ENCODE measurements at places on chromosomes 7 and 10.

DNA sequence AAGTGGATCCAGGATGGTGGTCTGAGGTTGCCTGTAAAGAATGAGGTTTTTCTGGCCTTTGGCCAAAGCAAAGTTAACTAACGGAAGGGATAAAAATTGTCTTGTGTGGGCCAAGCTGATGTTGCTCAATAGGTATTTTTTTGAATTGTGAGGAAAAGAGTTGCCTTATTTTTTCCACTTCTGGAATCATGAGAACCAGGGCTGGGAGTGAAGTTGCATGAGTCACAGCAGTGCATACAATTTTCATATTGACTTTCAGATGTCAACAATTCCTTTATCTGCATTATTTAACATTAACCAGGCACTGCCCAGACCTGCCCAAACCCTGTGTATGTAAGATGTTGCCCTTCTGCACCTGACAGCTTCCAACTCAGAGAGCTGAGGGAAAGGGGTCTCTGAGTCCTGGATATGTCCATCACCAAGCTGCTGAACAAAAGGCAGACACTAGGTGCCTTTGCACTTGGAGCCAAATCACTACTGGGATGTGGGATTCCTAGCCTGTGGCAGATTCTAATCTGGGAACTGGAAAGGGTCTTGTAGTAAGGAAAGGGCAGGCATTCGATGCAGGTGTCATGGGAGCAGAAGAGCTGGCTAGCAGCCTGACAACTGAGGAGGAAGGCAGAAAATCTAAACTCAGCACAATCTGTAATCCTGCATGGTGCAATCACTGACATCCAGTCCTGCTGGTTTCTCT is 52.3 kb upstream of the SLC35B4 start:
- no peak for DNase-seq

GRCh38 chr7:5294169-5294987 is 11.6 kb downstream of the SLC29A4 start:
- DNase-seq = no peak

GRCh38 chr7:46713868-46714596 is 793.0 kb upstream of the IGFBP3 start:
- DNase-seq = no peak

- no peak for DNase-seq
These were observed 110.9 kb downstream of the ADCY1 start for GRCh38 chr7:45684910-45685618.

DNA sequence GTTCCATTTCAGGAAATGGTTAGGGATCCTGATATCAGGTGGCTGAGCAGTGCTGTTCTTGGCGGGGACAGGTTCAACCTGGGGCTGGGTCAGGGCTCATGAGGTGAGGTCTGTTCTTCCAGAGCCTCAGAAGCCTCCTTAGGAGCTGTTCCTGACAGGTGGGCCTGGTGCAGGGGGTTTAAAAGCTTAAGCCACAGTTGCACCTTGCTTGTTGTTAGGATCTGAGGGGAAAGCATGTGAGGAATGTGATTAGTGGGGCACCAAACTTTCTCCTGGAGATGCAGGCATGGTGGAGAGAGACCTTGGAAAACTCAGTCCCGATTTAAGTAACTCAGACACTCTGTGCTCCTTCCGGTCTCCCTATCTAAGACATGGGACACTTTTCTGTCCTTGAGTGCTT is 18.7 kb upstream of the CRHR2 start:
- no peak for DNase-seq

GRCh38 chr10:113476673-113477072 is 76.2 kb upstream of the HABP2 start:
- no peak for DNase-seq

DNA sequence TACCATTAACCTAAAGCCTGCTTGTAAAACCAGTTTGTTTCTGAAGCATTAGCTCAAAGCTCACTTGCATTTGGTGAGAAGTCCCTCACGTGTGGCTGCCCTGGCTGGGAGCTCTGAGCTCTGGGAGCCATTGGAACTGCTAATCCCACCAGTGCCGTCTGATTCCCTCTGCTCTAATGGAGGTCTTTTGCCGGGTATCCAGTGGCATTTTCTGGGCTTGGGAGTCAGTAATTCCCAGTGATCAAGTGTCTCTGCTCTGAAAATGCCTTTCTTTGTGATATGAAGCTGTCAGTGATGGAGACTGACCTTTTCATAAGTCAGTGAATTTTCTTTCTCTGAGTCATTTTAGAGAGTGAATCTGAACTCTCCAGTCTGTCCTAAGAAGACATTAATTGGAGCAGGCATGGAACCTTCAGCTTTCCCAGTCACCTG is 36.9 kb upstream of the FAM20C start:
- no peak for DNase-seq

DNA sequence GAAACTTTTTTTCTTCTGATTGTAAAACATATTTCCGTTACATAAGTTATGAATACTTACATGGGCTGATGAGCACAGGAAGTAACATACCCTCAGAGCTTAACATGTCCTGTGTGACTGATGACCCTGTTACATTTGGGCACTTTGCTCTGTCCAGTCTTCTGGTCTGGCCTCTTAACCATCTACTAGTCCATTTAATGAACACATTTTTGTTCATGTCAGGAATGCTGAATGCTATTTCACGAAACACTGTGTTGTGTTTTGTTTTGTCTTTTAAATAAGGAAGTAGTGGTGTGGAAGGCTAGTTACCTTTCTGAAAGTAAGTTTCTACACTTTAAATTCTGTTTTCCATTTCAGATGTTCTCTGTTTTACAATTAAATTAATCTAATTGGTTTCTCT is 77.7 kb downstream of the RBM33 start:
- DNase-seq = no peak

DNA sequence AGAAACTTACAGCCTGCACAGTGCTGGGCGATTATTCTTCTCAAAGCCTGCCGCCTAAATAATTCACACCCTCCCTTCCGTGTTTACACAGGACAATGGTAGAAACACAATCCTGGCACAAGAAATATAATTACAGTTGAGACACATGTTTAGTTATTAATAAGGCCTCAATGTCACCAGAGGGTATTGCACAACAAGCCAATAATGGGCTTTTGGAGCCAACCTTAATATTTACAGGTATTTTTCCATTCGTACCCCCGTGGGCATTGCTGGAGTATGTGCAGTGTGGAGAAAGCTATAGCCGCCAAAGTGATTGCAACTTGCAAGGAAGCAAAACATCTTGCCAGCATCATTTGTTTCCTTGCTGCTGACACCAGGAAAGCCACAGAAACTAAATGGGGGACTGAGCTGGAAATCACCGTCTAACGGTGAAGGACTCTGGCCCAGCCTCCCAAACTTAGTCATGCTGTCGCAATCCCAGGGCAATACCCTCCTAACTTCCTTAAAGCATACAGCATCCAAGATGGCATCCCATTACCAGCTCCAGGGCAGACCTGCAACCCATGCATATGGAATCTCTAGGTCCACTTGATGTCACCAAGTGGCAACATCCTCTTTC is 8.6 kb downstream of the CALN1 start:
- DNase-seq = no peak

- peak; percentile 36 for DNase-seq
These were observed at the start of gene TBXAS1 for GRCh38 chr7:139829025-139829774. TBXAS1 (plus strand) TSS chr7:139829264; CDS start chr7:139829391, 127 bp downstream.

DNA sequence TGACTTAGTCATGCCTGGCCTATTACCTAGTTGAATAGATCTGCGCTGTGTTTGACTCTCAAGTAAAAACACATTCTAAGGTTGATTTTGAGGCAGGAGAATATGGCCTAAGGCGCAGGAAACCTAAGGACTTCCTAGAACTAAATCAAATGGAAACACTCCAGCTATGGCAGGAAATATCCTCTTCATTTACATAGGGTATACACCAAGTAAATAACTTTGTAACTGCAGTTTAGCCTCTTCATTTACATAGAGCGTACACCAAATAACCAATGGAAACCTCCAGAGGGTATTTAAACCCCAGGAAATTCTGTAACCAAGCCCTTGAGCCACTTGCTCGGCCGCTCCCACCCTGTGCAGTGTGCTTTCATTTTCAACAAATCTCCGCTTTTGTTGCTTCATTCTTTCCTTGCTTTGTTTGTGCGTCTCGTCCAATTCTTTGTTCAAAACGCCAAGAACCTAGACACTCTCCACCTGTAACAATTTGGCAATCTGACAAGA is 35.6 kb upstream of the XRCC2 start:
- DNase-seq = no peak

- DNase-seq = no peak
These were observed 3.7 kb upstream of the NANOS1 start for GRCh38 chr10:119025776-119026175.

DNA sequence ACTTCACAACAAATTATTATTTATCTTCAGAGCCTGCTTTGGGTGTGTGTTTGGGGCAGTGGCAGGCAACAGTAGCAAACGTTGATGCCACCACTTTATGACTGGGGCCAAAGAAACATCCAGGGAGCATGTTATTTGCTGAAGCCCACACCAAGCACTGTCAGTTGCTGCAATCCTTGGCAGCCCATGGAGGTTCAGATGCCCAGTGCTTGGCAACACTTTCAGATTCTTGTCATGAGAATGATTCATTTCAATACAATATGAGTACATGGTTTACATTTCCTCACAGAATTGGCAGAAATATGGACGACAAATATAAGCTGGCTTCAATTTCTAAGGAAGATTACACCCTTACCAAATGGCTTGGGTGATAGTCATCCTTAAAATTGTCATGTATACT is 46.5 kb upstream of the GLI3 start:
- DNase-seq = no peak

DNA sequence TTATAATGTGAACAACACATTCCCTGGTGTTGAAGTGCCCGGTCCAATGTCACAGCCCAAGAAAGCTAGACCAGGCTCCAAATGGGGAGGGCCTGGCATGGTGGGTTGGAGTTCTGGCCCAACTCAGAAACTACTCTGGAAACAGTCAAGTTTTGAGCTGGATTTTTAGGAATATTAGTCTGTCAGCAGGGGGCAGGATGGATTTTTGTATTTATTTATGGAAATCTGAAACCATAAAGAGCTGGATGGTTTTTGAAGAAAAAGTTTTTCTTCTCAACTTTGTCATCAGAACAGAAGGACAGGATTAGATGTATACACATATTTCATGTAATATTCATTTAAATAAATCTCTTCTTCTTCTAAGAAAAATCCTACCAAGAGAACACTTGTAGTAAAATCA is 97.5 kb downstream of the POU6F2 start:
- DNase-seq = no peak

DNA sequence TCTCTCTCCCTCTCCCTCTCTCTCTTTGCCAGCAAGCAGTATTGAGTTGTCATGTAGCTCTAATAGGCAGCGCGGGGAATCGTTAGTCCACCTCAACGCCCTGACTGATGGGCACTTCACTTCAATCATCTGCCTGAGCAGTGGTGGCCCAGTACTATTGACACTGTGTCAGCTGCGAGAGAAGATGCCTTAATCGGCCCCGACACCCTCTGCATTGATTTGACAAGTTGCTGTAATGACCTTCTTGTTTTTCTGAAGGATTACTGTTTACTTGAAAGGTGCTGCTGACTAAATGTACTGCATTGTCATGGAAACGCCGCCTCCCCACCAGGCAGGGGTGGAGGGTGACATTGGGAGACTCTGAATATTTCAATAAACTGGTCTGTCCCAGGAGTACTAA is 913.8 kb downstream of the KCNMA1 start:
- DNase-seq = no peak

GRCh38 chr10:69826789-69827554 is 25.3 kb downstream of the COL13A1 start:
- DNase-seq = no peak

- DNase-seq = no peak
These were observed 4.7 kb downstream of the CACNB2 start for GRCh38 chr10:18144928-18145327.

DNA sequence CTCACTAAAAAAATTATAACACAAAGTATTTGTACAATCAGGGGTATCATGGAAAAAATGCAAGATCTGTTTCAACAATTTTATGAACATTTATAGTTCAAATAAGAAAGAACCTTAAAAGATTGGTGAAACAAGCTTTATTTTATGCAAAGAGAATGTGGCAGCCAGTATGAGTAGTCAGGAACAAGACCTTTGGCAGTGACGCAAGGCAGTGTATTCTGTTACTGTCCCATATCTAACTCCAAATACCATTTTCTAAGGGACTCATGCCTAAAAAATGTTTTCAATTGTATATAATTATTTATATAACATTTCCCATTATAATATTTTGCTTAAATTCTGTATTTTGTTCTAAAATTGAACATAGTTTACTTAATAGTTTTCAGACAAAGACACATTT is 19.1 kb upstream of the FAM53B start:
- DNase-seq = no peak

DNA sequence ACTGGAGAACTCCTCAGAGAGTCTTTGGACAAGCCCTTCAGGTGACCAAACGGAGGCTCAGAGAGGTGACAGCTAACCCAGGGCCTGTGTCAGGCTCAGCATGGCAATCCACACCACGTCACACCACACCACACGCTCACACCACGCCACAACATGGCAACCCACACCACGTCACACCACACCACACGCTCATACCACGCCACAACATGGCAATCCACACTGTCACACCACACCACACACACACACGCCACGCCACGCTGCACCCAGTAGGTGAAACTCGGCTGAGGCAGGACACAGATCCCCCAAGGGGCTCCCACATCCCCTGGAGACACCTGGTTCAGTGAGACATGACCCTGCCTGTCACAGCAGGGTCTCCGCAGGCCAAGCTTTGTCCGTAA is 107.3 kb downstream of the PDGFA start:
- DNase-seq = no peak

DNA sequence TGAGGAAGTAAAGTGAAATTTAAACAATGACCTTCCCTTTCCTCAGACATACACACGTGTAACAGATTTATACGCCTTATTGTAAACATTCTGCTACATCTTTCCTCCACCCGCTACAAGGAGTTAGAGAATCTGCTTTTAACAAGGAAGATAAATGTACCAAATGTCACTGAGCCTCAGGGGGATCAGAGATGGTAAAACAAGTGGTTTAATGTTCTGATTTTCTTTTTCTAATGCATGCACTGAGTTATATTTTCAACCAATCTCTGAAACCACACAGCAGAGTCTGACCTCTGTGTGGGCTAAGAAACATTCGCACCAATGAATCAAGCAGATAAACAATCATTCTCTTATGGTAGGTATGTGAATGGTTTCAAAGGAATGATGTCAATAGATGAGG is 599.5 kb downstream of the ARL4A start:
- DNase-seq = no peak

- DNase-seq = peak; percentile 40
These were observed 825 bp downstream of the RAB11FIP2 start for GRCh38 chr10:118045837-118046394.

DNA sequence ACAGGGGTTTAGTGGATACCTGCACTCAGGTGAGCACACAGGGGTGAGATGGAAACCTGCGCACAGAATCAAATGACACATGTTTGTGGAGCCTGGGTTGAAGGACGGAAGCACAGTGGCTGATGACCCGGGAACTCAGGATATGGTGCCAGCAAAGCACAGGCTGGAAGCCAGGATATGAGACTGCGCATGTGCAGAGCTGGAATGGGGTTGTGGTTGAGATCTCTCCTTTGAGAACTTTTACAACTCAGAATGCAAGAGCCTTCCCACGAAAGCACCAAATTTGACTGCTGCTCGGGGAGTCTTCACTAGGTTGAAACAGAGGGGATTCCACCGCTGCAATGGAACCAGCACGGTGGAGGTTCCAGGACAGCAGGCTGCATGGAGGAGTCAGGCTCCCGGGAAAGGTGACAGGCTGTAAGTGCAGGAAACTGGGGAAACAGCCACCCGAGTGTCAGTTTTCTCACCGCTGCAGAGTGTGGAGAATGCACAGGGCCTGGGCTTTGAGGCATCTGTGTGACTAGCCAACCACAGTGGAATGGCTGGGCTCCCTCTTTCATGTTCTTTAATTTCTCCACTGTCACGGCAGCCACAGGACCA is 133.4 kb upstream of the TCERG1L start:
- no peak for DNase-seq
